ENCODE measurements at places on chromosomes 2 and 18.

- no peak for DNase-seq
Measured at GRCh38 chr18:36660311-36660710, 168.5 kb downstream of the TPGS2 start.

GRCh38 chr2:39881948-39882347 is 102.9 kb upstream of the THUMPD2 start:
- no peak for DNase-seq

DNA sequence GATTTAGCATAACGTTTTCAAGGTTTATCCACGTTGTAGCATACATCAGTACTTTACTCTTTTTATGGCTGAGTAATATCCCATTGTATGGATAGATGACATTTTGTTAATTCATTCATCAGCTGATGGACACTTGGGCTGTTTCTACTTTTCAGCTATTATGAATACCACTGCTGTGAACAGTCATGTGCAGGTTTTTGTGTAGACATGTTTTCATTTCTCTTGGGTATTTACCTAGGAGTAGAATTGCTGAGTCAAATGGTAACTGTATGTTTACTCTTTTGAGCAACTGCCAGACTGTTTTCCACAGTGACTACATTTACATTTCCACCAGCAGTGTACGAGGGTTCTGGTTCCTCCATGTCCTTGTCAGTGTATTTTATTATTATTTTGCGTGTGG is 33.9 kb downstream of the COX7A2L start:
- no peak for DNase-seq

DNA sequence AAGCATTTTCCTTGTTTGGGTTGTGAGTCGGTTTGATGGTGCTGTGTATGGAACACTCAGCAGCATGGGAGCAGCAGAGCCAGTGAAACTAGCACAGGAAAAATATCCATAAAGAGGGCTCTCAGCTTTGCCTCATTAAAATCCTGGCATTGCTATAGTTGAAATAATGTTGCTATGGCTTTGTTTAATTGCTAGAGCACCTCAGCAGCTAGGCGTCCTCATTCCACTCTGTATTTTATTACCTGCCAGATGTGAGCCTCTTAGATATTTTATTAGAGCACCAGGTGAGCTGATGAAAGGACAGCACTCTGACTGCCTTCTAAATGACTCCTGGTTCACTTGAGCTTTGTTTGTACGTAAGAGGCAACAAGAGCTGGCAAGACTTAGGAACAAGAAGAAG is 232.4 kb downstream of the MTX2 start:
- no peak for DNase-seq

DNA sequence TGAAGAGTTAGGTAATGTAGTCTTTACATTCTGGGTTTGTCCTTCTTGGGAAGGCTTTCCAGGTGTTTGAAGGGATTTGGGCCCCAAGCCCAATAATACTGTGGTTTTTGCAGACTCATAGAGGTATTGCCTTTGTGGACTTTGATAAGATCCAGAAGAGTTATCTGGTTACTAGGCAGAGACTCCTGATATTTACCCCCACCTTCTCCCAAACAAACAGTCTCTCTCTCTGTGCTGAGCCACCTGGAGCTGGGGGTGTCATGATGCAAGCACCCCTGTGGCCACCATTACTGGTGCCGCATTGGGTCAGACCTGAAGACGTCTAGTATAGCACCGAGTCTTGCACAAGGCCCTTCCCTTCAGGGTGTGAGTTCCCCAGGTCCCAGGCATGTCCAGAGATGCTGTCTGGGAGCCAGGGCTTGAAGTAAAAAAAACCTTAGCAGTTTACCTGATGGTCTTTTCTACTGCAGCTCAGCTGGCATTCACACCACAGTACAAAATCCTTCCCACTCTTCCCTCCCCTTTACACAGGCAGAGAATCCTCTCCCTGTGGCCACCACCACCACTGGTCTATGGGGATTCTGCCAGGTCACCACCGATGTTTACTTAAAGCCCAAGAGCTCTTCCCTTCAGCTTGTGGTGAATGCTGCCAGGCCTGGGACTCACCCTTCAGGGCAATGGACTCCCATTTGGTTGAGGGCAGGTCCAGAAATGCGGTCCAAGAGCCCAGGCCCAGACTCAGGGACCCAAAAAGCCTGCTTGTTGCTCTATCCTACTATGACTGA is 22.2 kb upstream of the FAM228A start:
- DNase-seq: no peak

DNA sequence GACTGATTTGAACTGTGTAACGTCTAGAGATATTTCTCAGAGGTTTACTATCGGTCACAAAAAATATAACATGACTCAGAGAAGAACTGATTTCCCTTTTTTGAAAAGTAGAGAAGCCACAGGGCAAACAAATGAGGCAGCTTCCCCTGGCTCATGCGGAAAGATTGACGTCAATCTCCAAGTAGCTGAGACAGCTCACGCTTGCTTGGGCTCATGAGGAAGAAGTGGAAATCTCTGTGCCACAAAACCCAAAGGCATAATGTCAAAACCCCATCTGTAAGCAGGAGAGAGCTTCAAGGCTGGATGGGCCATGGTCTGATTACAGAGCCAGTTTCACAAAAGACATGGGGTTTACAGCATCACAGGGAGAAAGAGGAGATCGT is 188.1 kb downstream of the ARL4C start:
- no peak for DNase-seq

- no peak for DNase-seq
Measured at GRCh38 chr2:134582547-134582899, 136.3 kb downstream of the TMEM163 start.

- DNase-seq: no peak
Measured at GRCh38 chr2:167827352-167828097, 419.9 kb downstream of the STK39 start.

GRCh38 chr2:168194784-168195522 is 52.4 kb downstream of the STK39 start:
- no peak for DNase-seq
